IPS DF 19.7 (cell line): ENCODE measurements at places on chromosomes 2 and 18.
A peak's percentile ranks its signal among the peaks of the same experiment; 100 is the strongest.

GRCh38 chr2:207238831-207239701, 73.3 kb upstream of the KLF7 start:
- no peak for DNase-seq

DNA sequence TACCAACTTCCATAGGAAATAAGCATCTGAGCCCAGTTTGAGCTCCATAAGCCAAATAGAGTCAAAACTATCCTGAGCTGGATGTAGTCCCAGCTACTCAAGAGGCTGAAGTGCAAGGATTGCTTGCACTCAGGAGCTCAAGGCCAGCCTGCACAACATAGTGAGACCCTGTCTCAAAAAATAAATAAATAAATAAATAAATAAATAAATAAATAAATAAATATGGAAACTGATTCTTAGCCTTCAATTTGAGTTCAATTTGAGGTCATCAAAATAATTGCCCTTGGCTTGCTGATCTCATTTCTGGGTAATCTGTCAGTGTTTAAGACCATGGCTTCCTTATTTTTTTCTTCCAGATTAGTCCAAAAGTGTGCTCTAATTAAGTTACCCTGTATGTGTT, 184.9 kb upstream of the CDH20 start:
- DNase-seq: no peak

DNA sequence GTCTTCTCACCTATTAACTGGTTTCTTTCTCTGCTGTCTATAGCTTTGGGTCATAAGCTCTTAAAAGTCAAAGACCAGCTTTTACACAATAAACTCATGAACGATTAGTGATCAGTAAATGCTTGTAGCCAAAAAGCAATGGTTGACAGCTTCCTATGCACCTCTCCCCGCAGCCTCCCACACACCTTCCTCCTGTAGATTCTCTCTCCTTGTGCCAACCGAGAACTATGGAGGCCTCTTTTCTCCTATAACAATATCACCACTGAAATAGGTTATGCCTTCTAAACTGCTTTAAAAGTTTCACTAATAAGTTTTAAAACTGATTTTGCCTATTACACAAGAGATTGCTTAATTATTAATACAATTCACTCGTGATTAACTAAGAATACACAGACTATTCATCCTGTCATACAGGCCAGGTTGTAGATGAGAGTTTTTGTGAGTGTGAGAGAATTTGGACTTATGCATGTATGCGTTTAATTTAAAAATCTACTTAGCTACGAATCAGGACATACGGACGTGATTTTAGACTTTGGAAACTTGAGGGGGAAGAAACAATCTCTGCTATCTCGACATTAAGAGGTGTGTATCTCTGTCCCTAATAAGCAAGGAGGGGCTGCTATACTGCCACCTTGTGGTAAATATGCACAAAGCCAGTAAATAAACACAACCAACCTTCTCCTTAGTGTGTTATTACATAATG, 229.1 kb upstream of the RBBP8 start:
- peak; percentile 17 for DNase-seq

DNA sequence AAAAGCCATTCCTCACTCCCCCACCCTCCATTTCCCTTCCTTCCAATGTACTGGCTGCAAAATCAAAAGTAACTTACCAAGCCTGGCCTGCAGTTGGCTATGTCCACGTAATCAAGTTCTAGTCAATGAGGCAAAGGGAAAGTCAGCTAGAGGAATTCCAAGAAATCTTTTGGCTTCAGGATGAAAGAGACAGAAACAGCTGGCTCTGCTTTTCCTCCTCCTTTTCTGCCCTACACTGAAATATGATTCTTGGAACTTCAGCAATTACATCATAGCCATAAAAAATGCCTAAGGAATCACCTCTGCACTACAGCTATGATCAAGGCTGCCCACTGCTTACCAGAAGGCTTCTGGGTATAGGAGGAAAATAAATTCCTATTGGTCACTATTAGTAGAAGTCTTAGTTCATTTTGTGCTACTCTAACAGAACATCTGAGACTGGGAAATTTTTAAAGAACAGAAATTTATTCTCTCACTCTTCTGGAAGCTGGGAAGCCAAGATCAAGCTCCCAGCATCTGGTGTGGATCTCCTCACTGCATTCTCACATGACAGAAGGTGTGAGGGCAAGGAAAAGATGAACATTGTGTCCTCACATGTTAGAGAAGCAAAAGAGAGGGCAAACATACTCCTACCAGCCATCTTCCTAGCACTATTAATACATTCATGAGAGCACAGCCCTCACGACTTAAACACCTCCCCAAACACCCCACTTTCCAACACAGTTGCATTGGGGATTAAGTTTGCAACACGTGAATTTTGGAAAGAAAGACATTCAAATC, 219.9 kb downstream of the TMX3 start:
- DNase-seq: no peak

- peak; percentile 40 for DNase-seq
Measured at GRCh38 chr18:6521803-6522418, 107.2 kb upstream of the L3MBTL4 start.

- DNase-seq: no peak
Measured at GRCh38 chr2:148965623-148966437, 72.7 kb upstream of the LYPD6B start.

DNA sequence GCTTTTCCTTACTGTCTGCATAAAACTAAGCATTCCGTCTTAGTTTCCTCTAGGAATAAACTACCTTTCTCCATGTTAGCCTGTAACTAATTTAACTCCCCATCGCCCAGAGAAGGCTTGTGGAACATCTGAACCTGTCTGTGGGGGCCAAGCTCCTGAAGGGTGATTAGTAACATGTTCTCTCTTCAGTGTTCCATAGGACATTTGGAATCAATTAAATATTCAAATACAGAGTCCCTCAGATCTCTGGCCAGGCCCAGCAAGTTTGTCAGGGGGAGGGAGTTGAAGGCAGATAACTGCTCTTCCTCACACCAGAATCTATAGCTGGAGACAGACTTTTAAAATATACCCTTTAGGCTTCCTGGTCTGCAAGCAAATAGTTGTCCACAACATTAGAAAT, 8.8 kb downstream of the RDH14 start:
- DNase-seq: no peak

DNA sequence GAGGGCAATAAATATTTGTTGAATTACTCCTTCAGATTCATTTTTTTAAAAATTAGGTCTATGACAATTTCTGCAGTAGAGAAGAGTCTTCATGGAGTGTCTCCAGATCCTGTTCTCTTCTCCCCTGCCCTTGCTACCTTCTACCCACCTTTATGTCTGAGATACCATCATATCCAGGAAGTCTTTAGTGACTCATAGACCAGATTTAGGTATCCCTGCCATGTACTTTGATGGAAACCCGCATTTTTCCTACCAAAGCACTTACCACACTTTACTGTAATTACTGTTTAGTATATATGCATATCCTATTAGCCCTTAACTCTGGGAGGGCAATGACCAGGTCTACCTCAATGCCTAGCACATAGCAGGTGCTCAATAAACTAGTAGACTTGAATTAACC, 11.6 kb downstream of the ZNF397 start:
- no peak for DNase-seq
